ENCODE measurements at places on chromosomes 4 and X.

GRCh38 chr4:108730579-108730978 lies 32.3 kb downstream of the ETNPPL start:
- no peak for DNase-seq

GRCh38 chrX:148133105-148133725 lies 152.1 kb downstream of the FMR1NB start:
- no peak for DNase-seq

DNA sequence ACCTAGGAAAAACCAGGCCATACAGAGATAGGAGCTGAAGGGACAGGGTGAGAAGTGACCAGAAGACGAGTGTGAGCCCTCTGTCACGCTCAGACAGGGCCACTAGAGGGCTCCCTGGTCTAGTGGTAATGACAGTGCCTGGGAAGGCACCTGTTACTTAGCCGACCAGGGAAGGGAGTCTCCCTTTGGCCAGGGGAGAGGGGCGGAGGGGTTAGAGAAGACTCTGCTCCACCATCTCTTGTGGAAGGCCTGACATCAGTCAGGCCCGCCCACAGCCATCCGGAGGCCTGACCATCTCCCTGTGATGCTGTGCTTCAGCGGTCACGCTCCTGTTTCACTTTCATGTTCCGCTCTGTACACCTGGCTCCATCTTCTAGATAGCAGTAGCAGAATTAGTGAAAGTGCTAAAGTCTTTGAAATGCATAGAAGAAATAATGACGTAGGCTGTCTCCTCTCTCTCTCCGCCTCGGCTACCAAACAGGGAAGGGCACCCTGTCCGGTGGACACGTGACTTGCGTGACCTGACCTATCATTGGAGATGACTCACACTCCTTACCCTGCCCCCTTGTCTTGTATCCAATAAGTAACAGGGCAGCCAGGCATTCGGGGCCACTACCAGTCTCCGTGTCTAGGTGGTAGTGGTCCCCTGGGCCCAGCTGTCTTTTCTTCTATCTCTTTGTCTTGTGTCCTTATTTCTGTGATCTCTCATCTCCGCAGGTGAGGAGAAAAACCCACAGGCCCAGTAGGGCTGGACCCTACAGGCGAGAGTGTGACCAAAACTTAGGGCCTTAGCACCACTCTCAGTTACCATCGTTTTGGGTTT lies 26.7 kb downstream of the HTT-AS start:
- no peak for DNase-seq

GRCh38 chr4:156021298-156021697 lies 67.6 kb upstream of the CTSO start:
- DNase-seq: no peak

DNA sequence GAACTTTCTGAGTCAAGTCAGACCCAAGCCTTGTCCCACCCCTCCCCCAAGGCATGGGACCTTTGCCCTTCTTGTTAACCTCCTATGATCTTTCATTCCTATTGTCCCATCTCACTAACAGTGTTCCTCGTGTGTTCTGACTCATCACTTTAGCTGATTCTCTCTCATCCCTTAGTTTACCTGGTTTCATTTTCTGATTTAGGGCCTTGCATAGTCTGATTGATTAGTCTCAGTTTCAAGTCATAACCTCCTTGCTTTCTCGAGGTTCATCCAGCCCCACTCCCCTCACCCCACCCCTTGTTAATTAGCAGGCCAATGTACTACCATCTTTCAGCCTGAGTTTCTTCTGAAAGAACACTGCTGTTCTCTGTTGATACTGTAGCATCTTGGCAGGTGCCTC lies 517.4 kb downstream of the RPA4 start:
- DNase-seq: no peak

GRCh38 chr4:13546941-13547484 lies 2.7 kb upstream of the NKX3-2 start:
- DNase-seq: no peak

- DNase-seq: no peak
Measured at GRCh38 chr4:30714408-30715031, 5.6 kb upstream of the PCDH7 start.

DNA sequence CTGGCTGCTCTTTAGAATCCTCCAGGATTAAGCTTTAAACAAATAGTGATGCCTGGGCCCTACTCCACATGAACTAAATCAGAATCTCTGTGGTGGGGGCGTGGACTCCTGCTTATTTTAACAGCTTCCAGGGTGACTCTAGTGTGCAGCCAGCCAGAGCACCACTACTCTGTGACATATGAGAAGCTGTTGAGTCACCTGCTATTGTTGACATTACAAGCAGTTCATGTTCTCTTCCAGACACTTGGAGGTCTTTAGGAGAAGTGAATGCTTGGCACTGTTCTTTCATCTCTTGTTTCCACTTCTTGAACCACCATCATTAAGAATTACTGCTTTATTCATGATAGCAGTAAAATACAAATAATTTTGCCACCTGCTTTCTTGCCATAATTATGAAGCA lies 426 bp upstream of the C4orf51 start:
- DNase-seq: peak; percentile 6

GRCh38 chrX:136176399-136176825 lies 29.1 kb downstream of the FHL1 start:
- peak; percentile 42 for DNase-seq

- no peak for DNase-seq
Measured at GRCh38 chr4:141155586-141155985, 22.3 kb upstream of the RNF150 start.

DNA sequence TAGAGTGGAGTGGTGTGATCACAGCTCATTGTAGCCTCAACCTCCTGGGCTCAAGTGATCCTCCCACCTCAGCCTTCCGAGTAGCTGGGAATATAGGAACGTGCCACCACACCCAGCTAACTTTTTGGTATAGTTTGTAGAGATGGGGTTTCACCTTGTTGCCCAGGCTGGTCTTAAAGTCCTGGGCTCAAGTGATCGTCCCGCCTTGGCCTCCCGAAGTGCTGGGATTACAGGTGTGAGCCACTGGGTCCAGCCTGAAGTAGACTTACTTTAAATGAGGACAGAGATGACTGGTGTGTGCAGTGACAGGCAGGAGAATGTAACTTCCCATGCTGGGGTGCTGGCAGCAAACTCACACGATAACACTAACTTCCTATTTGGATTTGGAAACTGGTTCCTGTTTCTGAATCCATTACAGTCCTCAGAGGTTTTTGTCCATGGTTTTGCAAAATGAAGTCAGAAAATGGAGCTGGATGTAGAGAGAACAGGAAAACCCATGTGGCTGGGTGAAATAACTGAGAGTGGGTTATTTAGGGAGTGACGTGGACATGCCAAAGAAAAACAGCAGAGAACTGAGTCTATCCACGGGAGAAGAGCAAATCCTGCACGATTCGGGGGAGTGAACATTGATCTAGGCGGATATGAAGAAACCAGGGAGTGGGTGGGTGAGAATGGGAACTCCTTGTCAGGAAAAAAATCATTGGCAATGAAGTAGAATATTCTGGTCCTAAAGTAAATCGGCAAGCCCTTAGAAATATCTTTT lies 95.6 kb downstream of the GATB start:
- DNase-seq: no peak

DNA sequence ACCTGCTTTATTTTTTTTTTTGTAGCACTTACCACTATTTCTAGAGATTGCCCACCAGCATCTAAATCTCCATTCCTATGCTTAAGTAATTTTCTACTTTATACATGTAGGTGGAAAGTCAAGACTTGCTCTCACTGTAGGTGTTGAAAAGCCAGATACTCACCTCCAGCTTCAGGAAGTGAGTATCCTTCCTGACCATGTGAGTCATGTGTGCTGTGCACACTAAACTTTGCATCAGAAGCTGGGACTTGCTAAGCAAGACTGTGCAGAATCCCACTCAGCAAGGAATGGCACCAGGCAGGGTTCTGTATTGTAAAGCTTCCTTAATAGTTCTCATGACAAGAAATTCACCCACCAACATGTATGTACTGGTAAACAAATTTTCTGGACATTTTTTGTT lies 151.8 kb downstream of the POU4F2 start:
- no peak for DNase-seq

All from hindlimb muscle (tissue), 1 donor.